Stimulated activated CD8-positive, alpha-beta memory T cell treated with anti-CD3 and anti-CD28 coated beads, Interleukin-7, amount 100 ng/mL, for 4 hours (primary cell): ENCODE measurements at places on chromosomes 4 and X.

GRCh38 chr4:121277194-121278105, 103.4 kb downstream of the QRFPR start:
- no peak for DNase-seq

DNA sequence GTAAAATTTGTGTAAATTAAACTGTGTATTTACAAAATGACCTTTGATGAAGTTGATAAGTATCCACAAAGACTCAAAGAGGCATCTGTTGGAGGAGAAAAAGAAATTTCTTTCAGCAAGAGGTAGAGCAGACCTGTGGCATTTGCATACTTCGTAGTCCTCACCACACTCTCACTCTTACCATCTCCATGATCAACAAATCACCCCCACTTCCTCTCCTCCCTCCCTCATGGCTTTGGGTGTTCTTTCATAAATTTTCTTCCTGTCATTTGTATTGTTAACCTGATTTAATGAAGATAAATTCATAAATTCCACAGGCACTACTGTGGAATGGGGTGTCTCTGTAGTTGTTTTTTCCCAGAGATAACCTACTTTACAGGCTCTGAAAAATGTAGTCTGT, 366.5 kb downstream of the ZNF674 start:
- no peak for DNase-seq

GRCh38 chr4:106809076-106809475, 227.0 kb downstream of the DKK2 start:
- DNase-seq: no peak

DNA sequence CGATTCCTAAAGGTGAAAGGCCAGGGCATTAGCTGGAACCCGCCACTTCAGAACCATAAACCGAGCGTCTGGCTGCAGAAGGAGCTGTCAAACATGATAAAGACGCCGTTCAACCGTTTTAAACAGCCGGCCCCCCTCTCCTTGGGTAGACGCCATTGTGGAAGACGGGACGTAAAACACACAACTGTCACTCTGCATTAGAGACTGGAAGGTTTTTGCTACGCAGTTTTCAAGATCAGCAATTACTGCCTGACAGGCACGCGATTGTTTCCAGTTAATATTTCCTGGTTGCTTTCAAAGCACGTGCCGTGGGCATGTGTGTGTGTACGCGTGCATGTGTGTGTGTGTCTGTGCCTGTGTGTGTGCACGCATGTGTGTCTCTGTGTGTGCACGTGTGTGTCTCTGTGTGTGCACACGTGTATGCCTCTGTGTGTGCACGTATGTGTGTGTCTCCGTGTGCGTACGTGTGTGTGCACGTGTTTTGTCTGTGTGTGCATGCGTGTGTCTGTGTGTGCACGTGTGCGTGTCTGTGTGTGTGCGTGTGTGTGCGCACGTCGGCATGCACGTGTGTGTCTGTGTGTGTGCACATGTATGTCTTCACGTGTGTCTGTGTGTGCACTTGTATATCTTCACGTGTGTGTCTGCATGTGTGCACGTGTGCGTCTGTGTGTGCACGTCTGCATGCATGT, 48.8 kb downstream of the SHOX start:
- no peak for DNase-seq

DNA sequence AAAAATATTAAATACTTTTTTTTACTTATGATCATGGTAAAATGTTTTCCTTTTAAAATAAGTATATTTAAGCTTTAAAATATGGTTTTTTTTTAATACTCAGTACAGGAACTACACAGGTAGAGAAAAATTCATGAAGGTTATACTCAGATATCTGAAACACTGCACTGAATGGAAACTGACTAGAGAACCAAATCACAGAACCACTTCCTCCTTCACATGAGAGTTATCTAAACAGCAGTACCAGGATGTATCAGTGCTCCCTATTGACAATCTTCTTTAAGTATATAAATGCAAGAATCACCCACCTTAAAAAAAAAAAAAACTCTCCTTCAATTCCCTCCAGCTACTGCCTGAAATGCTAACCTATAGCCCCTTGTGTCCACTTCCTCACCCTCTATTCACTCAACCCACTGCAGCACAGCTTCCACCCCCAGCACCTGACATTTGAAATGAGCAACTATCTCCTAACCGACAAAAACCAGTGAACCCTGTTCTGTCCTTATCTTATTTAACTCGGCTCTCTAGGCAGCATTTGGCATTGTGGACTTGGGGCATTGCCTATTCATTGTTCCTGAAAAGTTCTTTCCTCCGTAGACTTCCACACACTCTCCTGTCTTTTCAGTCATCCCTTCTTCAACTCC, 9.1 kb downstream of the SLC7A3 start:
- DNase-seq: no peak

DNA sequence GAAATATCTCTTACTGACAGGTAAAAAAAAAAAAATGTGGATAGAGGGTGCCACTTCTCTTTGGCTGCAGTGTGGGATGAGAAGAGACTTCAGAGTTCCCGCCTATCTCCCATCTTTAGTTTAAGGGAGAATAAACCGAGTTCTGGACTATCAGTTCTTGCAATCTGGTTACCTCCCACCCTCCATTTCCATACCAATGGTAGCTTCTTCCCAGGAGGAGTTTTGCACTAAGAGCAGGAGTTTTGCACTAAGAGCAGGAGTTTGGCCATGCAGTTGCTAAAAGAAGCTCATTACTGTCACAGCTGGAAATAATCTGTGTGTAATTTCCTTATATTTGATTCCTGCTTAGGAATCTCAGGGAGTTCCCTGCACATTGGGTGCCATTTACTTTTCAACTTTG, 10.8 kb upstream of the GUCY1B1 start:
- no peak for DNase-seq

- peak; percentile 25 for DNase-seq
These were observed 88.3 kb downstream of the ZAR1 start for GRCh38 chr4:48578132-48578968.

- DNase-seq: no peak
These were observed 60.2 kb upstream of the HS3ST1 start for GRCh38 chr4:11488657-11489452.
